ENCODE measurements at places on chromosomes 11 and 22.

DNA sequence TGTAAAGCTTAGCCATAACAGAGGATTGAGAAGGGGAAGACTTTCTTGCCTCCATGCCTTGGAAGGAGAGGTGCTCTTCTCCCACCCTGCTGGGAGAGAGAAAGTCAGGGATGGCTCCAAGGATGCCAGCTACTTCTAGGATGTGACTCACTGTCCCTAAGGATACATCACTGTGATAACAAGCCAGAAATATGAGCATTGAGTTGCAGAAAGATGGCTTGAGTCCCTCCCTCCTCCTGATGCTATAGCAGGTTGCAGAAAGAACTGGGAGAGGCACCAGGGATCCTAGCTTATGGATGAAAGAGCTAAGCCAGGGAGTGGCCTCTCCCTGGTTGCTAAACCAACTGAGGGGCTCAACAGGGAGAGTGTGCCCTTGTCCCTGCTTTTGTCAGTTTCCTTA, 27.8 kb upstream of the FJX1 start:
- no peak for DNase-seq

- DNase-seq: no peak
These were observed 225.1 kb downstream of the SWAP70 start for GRCh38 chr11:9888938-9889337.

DNA sequence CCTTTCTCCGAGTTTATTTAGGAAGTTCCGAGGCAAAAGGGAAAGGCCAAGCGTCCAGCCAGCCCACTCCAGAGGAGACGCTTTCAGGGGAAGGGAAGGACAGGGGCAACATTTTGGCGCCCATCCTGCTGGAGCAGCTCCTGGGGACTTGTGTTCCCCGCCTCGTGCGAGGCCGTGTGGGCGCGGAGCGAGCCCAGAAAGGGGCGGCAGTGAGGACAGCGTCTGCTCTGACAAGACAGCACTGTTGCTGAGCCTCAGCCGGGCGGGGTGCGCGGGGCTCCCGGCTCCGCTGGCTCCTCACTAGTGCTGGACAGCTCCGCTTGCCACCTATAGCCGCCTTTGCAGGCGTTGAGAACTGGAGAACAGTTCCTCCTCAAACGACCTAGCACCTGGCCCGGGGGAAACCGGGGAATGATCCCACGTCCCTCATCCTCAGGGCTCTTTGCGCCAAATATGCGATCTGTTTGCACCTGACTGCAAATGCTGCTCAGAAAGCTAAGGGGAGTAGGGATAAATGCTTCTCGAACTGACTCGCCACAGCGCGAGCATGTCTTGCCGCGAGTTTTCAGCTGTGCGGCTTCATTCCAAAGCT, 722 bp upstream of the GUCY1A2 start:
- DNase-seq: peak; percentile 23

DNA sequence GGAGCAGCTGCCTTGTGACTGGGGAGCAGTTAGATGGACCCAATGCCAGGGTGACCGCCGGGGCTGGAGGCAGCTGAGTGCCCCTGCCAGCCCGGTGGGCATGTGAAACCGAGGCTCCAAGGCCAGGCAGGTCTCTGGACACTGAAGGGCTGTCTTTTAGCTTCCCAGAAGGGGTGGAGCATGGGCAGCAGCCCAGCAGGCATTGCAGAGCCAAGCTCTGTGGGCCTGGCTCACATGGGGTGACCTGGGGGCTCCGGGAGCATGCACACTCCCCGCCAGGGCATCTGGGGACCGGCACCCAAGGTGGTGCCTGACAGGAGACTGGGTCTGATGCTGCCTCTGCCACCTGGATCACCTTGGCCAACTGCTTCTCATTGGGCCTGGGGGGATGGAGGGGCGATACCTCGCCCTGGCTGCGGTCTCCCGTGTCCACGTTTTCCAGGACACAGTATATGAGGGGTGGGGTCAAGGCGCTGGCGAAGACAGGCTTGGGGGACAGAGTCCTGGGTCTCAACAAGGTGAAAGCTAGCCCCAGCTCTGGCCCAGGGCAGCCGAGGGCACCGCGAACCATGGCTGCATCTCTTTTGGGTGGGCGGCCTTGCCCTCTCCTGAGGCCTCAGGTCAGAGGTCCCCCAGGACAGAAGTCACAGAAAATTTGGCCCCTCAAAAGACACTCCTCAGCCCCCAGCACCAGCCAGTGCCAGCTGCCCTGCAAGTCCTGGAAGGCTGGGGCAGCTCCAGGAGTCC, 3.5 kb downstream of the INS start:
- DNase-seq: no peak

DNA sequence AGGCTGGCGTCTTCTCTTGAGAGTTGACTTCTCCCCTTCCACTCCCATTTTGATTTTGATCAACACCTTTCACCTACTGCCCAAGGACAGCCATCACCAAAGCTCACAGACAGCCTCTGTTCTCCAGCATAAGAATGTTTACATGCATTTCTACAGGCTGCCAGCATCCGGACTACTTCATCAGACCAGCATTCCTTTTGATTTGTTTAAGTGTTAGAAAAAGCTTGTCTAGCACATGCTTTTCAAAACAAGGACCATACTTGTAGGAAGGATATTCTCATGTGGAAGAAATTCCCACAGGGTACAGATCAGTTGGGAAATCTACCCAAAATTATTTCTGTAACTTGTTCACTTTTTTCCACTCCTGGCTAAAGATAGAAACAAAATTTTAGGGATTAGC, 6.2 kb upstream of the KCNA4 start:
- no peak for DNase-seq

DNA sequence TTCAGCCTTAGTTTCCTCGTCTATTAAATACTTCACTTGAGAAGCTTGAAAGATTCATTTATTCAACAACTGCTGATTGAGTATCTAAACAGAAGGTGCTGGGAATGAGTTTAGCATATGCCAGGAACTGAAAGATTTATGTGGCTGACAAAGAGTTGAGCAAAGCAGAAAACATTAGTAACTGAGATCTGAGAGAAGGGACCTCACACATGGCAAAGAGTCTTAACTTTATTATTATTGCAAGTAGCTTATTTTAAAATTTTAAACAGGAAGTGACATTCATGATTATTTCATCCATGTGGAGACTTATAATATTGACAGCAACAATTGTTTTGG, 133.6 kb downstream of the CASP12 start:
- no peak for DNase-seq

DNA sequence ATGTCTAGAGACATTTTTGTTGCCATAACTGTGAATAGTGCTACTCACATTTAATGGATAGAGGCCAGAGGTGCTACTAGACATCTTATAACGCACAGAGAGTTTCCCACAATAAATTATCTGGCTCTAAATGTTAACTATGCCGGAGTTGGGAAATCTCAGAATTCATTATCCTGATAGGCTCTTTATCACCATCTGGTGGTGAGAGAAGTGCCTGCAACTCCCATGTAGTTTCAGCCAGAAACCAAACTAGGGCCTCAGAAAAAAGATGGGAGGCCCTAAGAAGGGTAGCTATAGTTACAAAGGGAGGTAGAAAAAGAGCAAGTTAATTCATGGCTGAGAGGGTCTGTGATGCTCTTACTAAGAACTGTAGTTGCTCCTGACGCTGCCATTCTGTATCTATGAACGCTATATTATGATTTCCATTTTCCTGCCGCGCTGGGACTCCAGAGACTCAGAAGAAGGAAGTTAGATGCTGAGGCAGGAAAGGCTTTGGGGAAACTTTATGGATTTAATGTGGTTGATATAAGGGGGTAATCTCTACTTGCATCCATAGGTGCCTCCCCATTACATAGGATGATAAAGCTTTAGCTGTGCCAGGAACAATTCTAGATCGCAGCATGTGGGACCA, 22.9 kb upstream of the MRPL17 start:
- DNase-seq: peak; percentile 17

DNA sequence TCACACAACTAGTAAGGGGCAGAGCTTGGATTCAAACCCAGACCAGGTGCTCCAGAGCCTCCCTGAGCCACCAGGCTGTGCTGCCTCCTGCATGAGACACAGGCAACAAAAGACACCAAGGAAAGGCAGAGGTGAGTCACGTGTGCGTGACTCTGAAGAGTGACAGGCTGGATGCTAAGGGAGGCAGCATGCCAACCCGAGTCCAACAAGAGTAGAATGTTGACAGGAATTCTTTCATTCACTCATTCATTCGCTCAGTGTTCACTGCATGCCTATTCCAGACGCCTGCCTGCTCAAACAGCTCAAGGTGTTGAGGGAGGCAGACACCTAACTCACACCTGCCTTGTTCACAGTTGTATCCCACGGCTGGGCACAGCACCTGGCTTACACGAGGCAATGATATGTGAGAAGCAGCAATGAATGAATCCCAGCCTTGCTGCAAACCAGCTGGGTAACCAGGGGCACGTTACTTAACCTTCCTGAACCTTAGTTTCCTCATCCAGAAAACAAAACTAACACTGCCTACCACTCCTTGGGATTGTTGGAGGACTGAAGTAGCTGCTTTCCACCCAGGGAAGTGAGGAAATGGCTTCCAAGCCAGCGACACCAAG, 73.8 kb upstream of the ARFGAP3 start:
- no peak for DNase-seq

DNA sequence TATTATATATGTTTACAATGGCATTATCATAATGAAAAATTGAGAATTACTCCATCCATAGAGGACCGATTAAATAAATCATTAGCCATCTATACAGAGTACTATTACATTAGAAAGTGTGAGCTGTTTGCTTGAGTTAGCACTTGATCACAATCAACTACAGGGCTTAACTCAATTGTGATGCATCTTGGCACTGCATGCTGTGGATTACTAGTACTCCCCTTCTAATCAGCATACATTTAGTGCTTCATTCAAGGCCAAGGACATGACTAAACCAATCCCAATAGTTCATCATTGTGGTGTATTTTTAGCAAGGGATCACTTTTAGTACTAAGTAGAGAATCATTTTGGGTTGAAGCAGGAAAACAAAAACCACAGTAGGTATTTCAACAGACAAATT, 23.5 kb upstream of the ARHGAP42 start:
- no peak for DNase-seq
